G401 (cell line): ENCODE measurements at places on chromosomes 16 and 17. TPM values are rescaled to one million over a fixed set of nuclear protein-coding genes. Genes with fewer than 3 reads are reported as not detected.

Gene EFNB3
- 13.1 and 16.8 TPM in 2 replicates for total RNA-seq

Gene ST6GALNAC2
- 14.3 and 30.6 TPM in 2 replicates for total RNA-seq

Gene NCBP3
- 12.9 and 39.6 TPM in 2 replicates for total RNA-seq

Gene INCA1
- total RNA-seq, result 0.14 TPM in 1 of 2 replicates, not detected in the other

Gene DHX58
- 2.4 and 6.5 TPM in 2 replicates for total RNA-seq

Gene SLC35G6
- total RNA-seq, result not detected in 2 replicates

Gene TMEM92
- 1.2 and 4.2 TPM in 2 replicates for total RNA-seq

Gene NHLRC4
- total RNA-seq, result 2.7 and 4.1 TPM in 2 replicates

Gene TOP3A
- total RNA-seq, result 29.7 and 31.3 TPM in 2 replicates

Gene OTOP2
- not detected in 2 replicates for total RNA-seq

Gene PITPNC1
- 19.9 and 24.0 TPM in 2 replicates for total RNA-seq

Gene DNAH3
- total RNA-seq, result not detected in 2 replicates

Gene CLEC16A
- total RNA-seq, result 15.6 and 16.6 TPM in 2 replicates

Gene CLDN7
- 0.17 and 3.5 TPM in 2 replicates for total RNA-seq

Gene ANKFN1
- total RNA-seq, result not detected in 2 replicates

Gene KREMEN2
- total RNA-seq, result 64.8 and 80.7 TPM in 2 replicates

Gene ARHGAP23
- total RNA-seq, result 2.4 and 6.4 TPM in 2 replicates

Gene P2RX1
- not detected in 2 replicates for total RNA-seq

Gene AURKB
- total RNA-seq, result 162 and 166 TPM in 2 replicates

Gene HOXB1
- not detected in 2 replicates for total RNA-seq

Gene EVPL
- total RNA-seq, result 0.80 and 5.4 TPM in 2 replicates

Gene TPSB2
- not detected in 2 replicates for total RNA-seq

Gene JUP
- total RNA-seq, result 44.9 and 57.8 TPM in 2 replicates

Gene DRC3
- 0.31 and 1.0 TPM in 2 replicates for total RNA-seq

Gene TADA2A
- 23.0 and 28.6 TPM in 2 replicates for total RNA-seq

Gene FAM20A
- total RNA-seq, result not detected in 2 replicates

Gene BAIAP3
- 0.25 and 2.0 TPM in 2 replicates for total RNA-seq

Gene EFTUD2
- total RNA-seq, result 164 and 176 TPM in 2 replicates
